ENCODE measurements at places on chromosomes 13 and 19. TPM values are rescaled to one million over a fixed set of nuclear protein-coding genes. Genes with fewer than 3 reads are reported as not detected.

Gene ZNF285
- total RNA-seq, result 2.3 TPM

Gene SLC17A7
- total RNA-seq, result not detected

- no peak for DNase-seq
These were observed 1.1 kb downstream of the SHISA2 start for GRCh38 chr13:26050568-26051230.

DNA sequence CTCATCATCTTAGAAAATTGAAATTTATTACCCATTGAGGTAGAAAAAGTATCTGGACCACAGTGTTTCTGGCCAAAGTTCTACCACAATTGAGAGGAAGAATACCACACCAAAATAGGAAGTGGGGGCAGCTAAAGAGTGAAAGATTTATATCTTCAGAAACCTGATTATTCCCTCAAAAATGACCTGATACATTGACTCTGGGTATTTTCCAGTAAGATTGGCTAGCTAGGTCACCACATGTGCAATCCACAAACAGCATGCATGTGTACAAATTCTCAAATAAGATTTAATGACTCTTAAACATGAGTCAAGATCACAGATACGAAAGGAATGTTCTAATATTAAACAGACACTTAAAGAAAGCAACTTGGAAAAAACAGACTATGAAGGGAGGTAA lies 1516.2 kb upstream of the PCDH20 start:
- peak; percentile 9 for DNase-seq

DNA sequence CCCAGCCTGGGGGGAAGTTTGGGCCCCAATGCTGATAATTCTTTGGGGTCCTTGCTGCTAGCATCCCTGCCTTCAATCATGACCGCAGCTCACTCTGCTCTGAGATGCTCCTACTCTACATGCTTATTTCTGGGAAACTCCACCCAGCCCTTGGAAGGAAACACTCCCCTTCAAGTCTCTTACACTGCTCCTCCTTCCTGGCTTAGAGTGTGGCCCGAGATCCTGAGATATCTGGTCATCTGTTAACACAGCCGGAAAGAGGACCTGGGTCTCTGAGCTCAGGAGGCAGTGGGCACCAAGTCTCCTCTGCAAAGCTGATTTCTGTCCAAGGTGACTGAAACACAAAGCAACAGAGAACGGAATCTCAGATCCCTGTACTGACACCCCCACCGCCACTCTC lies 33.0 kb downstream of the CYP4F2 start:
- DNase-seq, result peak; percentile 39

GRCh38 chr19:35986664-35987570 lies 8.1 kb upstream of the SDHAF1 start:
- DNase-seq, result peak; percentile 15

GRCh38 chr13:67139551-67139950 lies 90.6 kb downstream of the PCDH9 start:
- no peak for DNase-seq

DNA sequence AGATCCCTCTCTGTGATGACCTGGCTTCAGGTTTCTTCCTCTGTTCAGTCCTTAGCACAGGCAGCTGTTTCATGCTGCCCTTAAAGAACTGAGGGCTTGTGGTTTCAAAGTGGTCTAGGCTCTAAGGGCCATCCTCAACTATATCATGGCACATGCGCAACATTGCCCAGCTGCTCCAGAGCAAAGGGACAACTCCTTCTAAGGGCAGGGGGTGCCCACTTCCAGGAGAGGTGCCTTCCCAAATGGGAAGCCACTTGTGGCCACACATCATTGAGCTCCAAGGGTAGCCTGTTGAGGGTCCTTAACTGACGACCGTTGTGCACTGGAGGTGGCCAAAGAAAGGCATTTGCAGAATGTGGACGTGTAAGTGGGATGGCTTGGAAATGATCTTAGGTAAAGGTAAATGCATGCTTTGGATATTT lies 7.3 kb downstream of the GPR183 start:
- no peak for DNase-seq

GRCh38 chr13:111219280-111219679 lies 101.2 kb upstream of the TEX29 start:
- no peak for DNase-seq

DNA sequence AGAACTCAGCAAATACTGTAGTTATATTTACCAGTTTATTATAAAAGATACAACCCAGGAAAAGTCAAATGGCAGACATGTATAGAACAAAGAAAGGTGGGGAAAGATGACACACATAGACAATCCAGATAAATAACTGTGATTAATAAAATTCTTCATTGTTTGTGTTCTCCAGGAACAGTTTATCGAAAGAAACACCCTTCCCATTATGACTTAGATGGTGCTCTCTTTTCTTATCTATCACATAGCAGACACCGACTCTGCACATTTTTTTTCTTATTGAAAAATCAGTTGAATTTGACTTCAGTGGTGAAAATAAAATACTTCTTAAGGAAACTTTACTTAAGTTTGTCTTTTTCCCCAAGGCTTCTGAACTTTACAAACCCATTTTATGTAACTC lies 6.2 kb downstream of the ZNF708 start:
- no peak for DNase-seq
